HFFc6 (cell line): ENCODE measurements at places on chromosomes 1 and 21. TPM values are rescaled to one million over a fixed set of nuclear protein-coding genes. Genes with fewer than 3 reads are reported as not detected.

Gene IQCC
- total RNA-seq = 1.3 to 2.4 TPM (median 2.1 TPM) in 3 replicates

DNA sequence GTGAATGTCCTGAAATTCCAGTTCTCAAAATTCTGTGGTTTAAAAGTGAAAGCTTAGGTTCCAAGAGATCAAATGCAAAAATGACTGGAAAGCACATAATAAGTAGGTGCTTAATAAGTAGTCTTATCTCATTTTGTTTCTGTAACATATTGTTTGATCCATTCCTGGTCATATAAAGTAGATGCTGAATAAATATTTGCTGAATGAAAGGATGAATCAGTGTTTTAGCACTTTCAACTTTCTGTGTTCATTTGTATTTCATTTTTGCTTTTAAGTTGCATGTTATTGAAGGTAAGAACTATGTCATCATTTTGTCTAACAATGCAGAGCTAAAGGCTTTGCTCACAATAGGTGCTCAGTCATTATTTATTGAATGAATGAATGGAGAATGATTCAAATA, 6.3 kb downstream of the MAST2 start:
- no peak for DNase-seq
- H3K27me3 ChIP-seq = no peaks in the 10 kb centered on the region
- H3K27ac ChIP-seq = no peak overlapping the region
- H3K4me1 ChIP-seq = peaks cover 34% of the 10 kb centered on the region
- H3K4me3 ChIP-seq = no peak overlapping the region

- no peak overlapping the region for H3K27ac ChIP-seq
- H3K36me3 ChIP-seq = no peaks in the 10 kb centered on the region
- no peak for DNase-seq
- H3K4me1 ChIP-seq = no peaks in the 10 kb centered on the region
- no peaks in the 10 kb centered on the region for H3K27me3 ChIP-seq
- no peak overlapping the region for H3K4me3 ChIP-seq
Measured at GRCh38 chr1:49185450-49185980, 408.8 kb upstream of the BEND5 start.

DNA sequence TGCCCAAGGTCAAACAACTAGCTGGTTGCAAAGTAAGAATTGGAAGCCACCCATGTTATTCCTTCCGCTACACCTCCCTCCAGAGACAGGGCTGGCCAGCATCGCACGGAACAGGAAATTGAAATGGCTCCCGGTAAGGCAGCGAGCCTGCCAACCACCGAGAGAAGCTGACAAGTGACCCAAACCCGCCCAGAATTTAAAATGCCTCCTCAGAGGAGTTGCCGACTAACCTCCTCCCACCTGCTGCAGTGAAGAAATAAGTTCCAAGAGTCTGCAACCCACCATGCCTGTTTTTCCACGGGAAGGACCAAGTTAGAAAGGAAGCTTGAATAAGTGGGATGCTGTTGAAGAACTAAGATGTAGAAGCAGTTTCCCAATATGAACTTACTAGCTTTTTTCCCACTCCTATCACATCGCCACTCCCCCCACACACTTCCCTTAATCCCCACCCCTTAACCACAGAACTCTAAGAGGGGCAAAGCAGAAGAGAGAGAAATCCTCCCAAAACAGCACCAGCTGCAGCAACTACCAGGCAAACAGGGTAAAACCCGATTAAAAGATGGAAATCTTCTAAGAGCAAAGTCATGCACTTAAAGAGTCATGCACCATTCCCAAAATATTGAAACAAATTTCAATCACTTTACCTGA, 78.6 kb downstream of the TIAM1 start:
- no peaks in the 10 kb centered on the region for H3K36me3 ChIP-seq
- H3K4me3 ChIP-seq = no peak overlapping the region
- H3K27ac ChIP-seq = no peak overlapping the region

DNA sequence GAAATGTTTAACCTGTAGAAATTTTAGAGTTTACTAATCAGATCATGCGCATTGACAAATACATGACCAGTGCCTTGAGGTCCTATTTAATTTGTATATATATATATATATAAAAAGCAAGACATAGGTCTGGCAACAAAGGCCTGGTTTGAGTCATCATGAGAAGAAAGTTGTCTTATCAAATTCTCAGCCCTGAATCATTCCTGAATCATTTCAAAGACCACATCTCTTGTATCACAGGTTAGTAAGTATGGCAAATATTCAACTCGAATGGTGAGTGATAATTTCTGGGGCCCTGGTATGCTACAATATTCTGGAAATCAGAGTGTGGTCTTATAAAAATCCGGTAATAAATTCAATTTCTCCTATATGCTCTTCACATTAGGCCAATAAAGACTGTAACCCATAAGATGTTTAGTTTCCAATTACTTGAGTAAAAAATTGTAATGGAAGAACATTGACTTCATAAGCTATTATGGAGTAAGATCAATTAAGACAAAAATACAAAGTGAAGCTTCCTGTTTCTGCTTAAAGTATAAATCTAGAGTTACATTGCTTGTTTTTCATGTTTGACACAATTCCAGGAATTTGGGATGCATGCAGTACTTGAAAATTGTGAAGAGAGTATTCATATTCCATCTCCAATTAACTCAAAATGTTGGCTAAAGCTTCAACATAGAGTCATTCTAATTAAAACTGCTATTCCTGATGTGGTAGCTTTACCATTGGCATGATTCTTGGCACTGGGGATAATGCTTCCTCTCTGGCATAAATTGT, 309.4 kb downstream of the BRINP3 start:
- no peaks in the 10 kb centered on the region for H3K4me1 ChIP-seq
- H3K27me3 ChIP-seq = peaks cover 1% of the 10 kb centered on the region; the same call in 1 of the 2 replicates
- no peak overlapping the region for H3K27ac ChIP-seq
- H3K4me3 ChIP-seq = no peak overlapping the region
- H3K36me3 ChIP-seq = no peaks in the 10 kb centered on the region

Gene KANK4
- not detected in 3 replicates for total RNA-seq

DNA sequence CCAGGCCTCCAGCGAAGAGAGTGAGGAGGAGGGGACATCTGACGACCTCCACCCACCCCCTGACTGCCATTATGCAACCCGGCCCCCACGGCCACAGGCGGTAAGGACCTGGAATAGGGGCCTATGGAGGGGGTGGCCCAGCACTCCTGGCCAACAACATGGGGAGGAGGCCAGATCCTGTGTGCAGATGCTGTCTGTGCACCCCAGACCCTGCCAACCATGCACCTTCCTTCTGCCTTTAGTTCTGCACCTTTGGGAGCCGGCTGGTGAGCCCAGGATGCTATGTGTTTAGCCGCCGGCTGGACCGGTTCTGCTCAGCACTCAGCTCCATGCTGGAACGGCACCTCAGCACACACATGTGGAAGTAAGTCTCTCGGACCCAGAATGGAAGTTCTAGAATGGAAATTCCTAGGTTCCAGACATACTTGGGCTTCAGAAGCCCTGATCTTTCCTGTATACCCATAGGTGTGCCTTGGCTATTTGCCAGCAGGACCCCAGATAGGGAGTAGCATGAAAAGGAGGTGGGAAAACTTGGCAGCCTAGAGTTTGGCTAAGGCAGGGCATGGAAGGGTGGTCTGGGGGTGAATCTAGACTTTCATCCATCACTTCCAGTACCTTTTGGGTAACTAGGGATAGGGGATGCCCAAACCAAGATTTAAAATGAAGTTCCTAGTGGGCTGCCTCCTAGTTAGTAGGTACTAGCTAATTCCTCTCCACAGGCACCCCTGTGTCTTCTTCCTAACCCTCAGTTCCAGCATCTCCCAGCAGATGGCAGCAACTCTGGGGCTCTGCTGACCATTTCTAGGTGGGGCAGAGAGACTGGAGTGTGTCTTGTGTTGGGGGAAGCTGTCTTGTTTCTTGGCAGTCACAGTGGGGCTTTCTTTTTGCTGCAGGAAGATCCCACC, 3.6 kb upstream of the CYB561D1 start:
- H3K27ac ChIP-seq = peak overlapping the region; percentile 53; the same call in 1 of the 2 replicates
- no peak overlapping the region for H3K4me3 ChIP-seq
- H3K4me1 ChIP-seq = peaks cover 30% of the 10 kb centered on the region
- no peaks in the 10 kb centered on the region; the same call in 1 of the 2 replicates for H3K27me3 ChIP-seq
- H3K36me3 ChIP-seq = no peaks in the 10 kb centered on the region

DNA sequence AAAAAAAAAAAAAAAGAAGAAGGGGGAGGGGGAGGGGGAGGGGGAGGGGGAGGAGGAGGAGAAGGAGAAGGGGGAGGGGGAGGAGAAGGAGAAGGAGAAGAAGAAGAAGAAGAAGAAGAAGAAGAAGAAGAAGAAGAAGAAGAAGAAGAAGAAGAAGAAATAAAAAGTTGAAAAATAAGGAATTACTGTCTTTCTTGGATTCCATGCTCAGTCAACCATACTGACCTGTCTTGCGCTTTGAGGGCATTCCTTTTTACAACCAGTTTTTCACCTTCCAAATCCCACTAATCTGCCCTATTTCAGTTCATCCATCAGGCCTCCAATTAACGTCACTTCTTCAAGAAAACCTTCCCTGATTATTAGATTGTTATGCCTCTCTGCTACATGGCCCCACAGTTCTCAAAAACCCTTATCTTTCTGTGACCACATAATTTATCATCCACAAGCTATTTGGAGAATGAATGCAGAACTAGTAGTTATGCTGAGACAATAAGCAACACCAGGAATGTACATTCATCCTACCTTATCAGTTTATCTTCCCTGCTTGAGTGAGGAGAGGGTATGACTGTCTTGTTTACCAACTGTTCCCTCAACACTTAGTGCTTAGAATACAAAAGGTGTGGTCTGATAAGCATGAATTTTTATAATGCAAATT, 57.5 kb upstream of the GUCA2A start:
- H3K36me3 ChIP-seq = peaks cover 17% of the 10 kb centered on the region; the same call in 1 of the 2 replicates
- H3K4me1 ChIP-seq = peaks cover 68% of the 10 kb centered on the region
- H3K4me3 ChIP-seq = peak overlapping the region; percentile 38
- H3K27me3 ChIP-seq = no peaks in the 10 kb centered on the region
- DNase-seq = peak; percentile 79
- peak overlapping the region; percentile 73 for H3K27ac ChIP-seq

DNA sequence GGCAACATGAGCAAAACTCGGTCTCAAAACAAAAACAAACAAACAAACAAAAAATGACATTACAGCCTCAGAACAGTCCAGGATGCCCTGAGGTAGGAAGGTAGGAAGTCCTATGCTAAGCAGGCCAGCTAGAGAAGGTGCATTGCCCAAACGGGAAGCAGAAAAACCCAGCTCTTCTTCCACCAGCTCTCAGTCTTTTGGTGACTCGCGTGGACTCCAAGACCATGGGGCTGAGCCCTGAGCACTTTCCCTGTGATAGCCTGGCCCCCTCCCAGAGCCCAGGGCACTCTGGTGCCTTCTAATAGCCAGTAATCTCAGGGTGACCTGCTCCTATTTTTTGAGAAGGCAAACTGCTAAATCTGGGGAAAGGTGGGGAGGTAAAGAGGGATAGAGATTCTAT, 16.1 kb downstream of the PHLDA3 start:
- no peak for DNase-seq
- no peaks in the 10 kb centered on the region; the same call in 1 of the 2 replicates for H3K36me3 ChIP-seq
- no peak overlapping the region for H3K27ac ChIP-seq
- H3K27me3 ChIP-seq = peaks cover 1% of the 10 kb centered on the region
- peaks cover 72% of the 10 kb centered on the region for H3K4me1 ChIP-seq
- H3K4me3 ChIP-seq = no peak overlapping the region

Gene FAM151A
- not detected in 3 replicates for total RNA-seq

DNA sequence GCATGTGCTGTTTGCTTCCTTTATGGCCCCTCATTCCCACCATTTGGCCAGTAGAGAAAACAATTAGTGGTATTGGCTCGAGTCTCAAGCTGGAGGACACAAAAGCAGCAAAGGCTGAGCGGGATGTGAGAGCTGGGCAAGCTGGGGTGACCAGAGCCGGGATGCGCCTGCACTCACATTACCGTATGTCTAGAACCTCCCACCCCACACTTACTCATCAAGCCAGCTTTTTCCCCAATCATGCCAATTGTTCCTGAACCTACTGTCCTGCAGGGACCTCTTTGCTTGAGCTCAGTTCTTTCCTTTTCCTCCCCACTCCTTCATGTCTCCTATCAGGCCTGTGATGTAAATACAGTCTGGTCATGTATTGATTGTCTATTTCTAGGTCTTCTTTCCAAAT, 45.9 kb downstream of the KIRREL1 start:
- H3K36me3 ChIP-seq = no peaks in the 10 kb centered on the region
- DNase-seq = peak; percentile 55
- peaks cover 74% of the 10 kb centered on the region for H3K4me1 ChIP-seq
- H3K27ac ChIP-seq = peak overlapping the region; percentile 81
- H3K27me3 ChIP-seq = peaks cover 6% of the 10 kb centered on the region; the same call in 1 of the 2 replicates

Gene KRTAP12-3
- not detected in 3 replicates for total RNA-seq

GRCh38 chr1:116340506-116341231, 32.4 kb upstream of the ATP1A1 start:
- no peak overlapping the region for H3K27ac ChIP-seq
- DNase-seq = no peak
- no peaks in the 10 kb centered on the region for H3K4me1 ChIP-seq
- H3K27me3 ChIP-seq = peaks cover 27% of the 10 kb centered on the region

GRCh38 chr1:231272173-231272572, 31.2 kb downstream of the GNPAT start:
- DNase-seq = no peak
- no peak overlapping the region for H3K27ac ChIP-seq
- peaks cover 6% of the 10 kb centered on the region for H3K4me1 ChIP-seq
- peaks cover 29% of the 10 kb centered on the region for H3K36me3 ChIP-seq
- no peaks in the 10 kb centered on the region for H3K27me3 ChIP-seq

Gene RAB25
- not detected in 3 replicates for total RNA-seq

Gene CD1E
- not detected in 3 replicates for total RNA-seq

GRCh38 chr1:101915597-101915996, 81.1 kb downstream of the OLFM3 start:
- H3K27me3 ChIP-seq = no peaks in the 10 kb centered on the region
- H3K27ac ChIP-seq = no peak overlapping the region
- H3K36me3 ChIP-seq = no peaks in the 10 kb centered on the region
- H3K4me1 ChIP-seq = no peaks in the 10 kb centered on the region

DNA sequence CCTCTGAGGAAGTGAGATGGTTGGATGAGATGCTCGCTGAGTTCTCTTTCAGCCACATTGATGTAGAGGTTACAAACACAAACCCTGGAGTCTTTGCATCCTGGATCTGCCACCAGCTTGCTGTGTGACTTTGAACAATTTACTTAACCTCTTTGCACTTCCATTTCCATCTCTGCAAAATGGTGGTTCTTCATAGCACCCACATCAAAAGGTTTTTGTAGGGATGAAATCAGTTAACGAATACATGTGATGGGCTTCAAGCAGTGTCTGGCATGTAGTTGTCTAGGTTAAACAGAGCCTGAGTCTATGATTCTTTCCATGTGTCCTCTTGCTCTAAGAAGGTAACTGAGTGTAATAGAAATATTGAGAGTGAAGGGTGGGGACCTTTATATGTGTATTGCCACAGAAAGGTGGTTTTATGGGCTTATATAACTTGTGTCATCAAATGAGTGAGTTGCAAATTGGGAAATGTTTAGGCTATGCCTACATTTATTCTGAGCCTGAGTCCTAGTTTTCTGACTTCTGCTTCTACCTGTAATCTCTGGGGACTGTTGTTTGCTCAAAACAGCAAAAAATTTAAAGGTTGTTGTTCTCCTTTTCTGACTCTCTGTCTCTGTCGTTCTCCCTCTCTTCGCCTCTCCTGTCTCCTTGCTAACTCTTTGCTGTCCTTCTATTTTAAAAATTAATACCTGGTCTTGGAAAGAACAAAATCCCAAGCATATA, 27.3 kb upstream of the LRRN2 start:
- H3K4me1 ChIP-seq = peaks cover 5% of the 10 kb centered on the region; the same call in 1 of the 2 replicates
- no peak for DNase-seq
- H3K27me3 ChIP-seq = peaks cover 63% of the 10 kb centered on the region
- H3K27ac ChIP-seq = no peak overlapping the region
- no peak overlapping the region for H3K4me3 ChIP-seq

- DNase-seq = peak; percentile 46
- H3K27me3 ChIP-seq = peaks cover 1% of the 10 kb centered on the region
- peaks cover 72% of the 10 kb centered on the region for H3K4me1 ChIP-seq
- peaks cover 19% of the 10 kb centered on the region for H3K36me3 ChIP-seq
- H3K4me3 ChIP-seq = no peak overlapping the region
- H3K27ac ChIP-seq = peak overlapping the region; percentile 13; the same call in 1 of the 2 replicates
Measured at GRCh38 chr1:151976858-151977257, 16.8 kb downstream of the S100A10 start.

Gene AIM2
- 0.13 TPM in 1 of 3 replicates, not detected in the others for total RNA-seq
